ENCODE measurements at places on chromosomes 4 and X.

GRCh38 chr4:53105313-53105712 lies 243.2 kb downstream of the RASL11B start:
- no peaks in the 10 kb centered on the region for H3K4me1 ChIP-seq
- DNase-seq: no peak
- H3K27me3 ChIP-seq: no peaks in the 10 kb centered on the region
- peaks cover 5% of the 10 kb centered on the region for H3K36me3 ChIP-seq
- H3K27ac ChIP-seq: no peak overlapping the region

DNA sequence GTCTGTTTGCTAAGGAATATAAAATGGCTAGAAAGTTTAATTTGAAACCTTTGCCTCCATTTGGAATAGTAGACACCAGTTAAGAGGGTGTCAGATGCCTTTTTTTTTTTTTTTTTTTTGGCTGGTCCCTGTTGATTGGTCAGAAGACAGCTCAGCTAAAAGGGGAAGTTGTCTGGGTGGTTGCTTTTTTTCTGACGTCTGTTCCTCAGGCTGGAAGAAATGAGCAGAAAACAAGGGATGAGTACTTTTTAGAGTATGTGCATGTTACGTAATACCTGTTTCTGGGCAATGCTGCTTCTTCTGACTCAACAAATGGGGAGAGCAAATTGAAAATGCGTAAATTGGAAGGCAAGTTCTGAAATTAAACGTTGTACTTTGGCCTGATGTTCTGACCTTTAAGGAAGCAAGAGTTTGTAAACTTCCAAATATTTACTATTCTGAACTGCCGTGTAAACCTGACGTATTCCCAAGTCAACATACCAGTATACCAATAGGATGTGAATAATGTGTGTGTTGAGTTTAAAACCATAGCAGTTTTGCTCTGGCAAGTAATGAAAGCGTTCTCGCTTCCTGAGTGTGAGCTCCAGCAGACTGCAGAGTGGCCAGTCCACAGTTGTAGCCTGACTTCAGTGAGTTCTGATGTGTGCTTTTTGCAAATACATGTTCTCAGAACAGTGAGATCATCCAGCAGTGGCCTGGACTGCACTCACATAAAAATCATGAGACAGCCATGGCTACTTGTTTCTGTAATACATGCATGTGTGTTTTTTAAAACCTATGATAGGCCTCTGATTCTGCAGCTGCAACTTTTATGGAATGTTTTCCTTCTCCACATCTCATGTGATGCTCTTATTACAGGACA lies 1.7 kb downstream of the SAT1 start:
- peak overlapping the region; percentile 85 for H3K27ac ChIP-seq
- DNase-seq: no peak
- no peaks in the 10 kb centered on the region for H3K4me1 ChIP-seq
- no peaks in the 10 kb centered on the region for H3K27me3 ChIP-seq
- H3K4me3 ChIP-seq: peak overlapping the region; percentile 66

DNA sequence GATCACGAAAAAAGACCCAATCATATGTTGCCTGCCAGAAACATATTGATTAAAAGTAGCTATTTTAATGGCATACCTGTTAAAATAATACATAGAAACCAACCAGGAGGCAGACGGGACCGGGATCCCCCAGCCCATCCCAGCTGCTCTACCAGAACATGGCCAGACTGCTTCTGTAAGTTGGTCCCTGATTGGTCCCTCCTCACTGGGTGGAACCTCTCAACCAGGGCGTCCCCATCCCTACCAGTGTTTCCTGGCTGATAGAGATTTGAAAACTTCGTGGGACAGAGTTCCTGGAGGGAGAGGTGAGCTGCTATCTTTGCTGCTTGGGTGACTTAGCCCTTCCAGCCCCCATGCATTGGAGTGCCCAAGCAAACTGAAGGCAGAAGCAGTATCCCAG lies 256.2 kb downstream of the TRAM1L1 start:
- H3K4me1 ChIP-seq: no peaks in the 10 kb centered on the region
- H3K36me3 ChIP-seq: no peaks in the 10 kb centered on the region
- no peak overlapping the region for H3K27ac ChIP-seq
- H3K27me3 ChIP-seq: no peaks in the 10 kb centered on the region
- no peak overlapping the region for H3K4me3 ChIP-seq
- DNase-seq: no peak

DNA sequence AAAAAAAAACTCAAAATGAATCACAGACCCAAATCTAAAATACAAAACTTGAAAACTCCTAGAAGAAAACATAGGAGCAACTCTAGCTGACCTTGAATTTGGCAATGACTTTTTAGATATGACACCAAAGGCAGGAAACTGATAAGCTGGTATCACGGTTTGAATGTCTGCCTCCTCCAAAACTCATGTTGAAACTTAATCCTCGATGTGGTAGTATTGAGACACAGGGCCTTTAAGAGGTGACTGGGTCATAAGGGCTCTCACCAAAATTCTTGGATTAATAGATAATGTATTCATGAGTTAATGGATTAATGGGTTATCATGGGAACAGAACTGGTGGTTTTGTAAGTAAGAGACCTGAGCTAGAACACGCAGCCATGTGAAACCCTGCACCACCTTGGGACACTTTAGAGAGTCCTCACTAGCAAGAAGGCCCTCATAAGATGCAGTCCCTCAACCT lies 40.5 kb downstream of the FRYL start:
- H3K27me3 ChIP-seq: no peaks in the 10 kb centered on the region
- H3K4me3 ChIP-seq: no peak overlapping the region
- H3K27ac ChIP-seq: no peak overlapping the region
- peaks cover 3% of the 10 kb centered on the region for H3K4me1 ChIP-seq

- H3K4me1 ChIP-seq: no peaks in the 10 kb centered on the region
- H3K4me3 ChIP-seq: no peak overlapping the region
- no peak overlapping the region for H3K27ac ChIP-seq
- no peaks in the 10 kb centered on the region for H3K27me3 ChIP-seq
Measured at GRCh38 chrX:150155436-150156035, 207.6 kb upstream of the MAMLD1 start.

DNA sequence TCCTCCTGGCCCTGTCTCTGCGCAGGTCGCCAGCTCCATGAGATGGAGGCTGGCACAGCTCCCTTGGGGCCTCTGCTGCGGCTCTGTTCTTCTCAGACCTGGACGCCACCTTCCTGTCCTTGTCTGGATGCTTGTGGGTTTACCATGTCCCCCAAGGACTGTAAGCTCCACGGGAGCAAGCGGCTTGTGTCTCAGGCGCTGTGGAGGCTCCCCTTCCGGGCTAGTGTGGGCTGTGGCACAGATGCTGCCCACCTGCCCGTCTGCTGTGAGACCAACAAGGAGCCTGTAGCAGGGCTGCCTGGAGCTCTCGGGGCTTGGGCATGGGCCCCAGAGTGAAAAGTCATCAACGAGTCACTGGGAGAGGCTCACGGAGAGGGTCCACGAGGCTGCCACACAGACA lies 25.2 kb downstream of the NAT8L start:
- DNase-seq: no peak
- no peaks in the 10 kb centered on the region for H3K36me3 ChIP-seq
- no peaks in the 10 kb centered on the region for H3K4me1 ChIP-seq
- no peaks in the 10 kb centered on the region for H3K27me3 ChIP-seq
- H3K27ac ChIP-seq: no peak overlapping the region

GRCh38 chrX:10833299-10834169 lies 213.1 kb upstream of the MID1 start:
- H3K27me3 ChIP-seq: no peaks in the 10 kb centered on the region
- H3K4me3 ChIP-seq: no peak overlapping the region
- peak; percentile 4 for DNase-seq
- no peaks in the 10 kb centered on the region for H3K36me3 ChIP-seq
- no peak overlapping the region for H3K27ac ChIP-seq
- H3K4me1 ChIP-seq: no peaks in the 10 kb centered on the region

GRCh38 chrX:63784346-63784901 lies 590 bp downstream of the ARHGEF9 start:
- H3K27me3 ChIP-seq: no peaks in the 10 kb centered on the region
- no peaks in the 10 kb centered on the region for H3K36me3 ChIP-seq
- peak overlapping the region; percentile 47 for H3K4me3 ChIP-seq
- H3K4me1 ChIP-seq: no peaks in the 10 kb centered on the region

DNA sequence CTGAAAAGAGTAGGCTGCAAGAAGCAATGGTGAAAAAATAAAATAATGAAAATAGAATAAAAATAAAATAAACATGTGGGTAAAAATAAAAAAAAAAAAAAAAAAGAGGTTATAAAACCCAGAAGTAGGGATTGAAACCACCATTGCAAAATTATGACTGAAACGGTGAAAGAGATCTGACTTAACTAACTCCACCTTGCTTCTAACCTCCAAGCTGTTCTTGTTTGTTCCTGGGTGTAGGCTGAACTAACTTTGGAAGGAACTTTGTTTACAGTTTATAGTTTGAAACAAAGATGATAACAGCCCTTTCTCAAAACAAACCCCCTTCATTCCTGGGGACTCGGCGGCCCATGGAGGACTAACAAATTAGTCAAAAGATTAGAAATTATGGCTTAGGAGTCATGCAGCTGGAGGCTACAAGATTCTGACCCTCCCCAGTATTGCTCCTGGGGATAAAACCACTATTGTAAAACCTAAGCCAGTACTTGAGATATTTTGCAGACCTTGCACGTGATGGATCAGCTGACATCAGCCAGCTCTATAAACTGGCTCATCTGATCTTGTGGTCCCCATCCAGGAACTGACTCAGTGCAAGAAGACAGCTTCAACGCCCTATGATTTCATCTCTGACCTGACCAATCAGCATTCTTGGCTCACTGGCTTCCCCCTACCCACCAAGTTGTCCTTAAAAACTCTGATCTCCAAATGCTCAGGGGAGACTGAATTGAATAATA lies 30.4 kb downstream of the DDX60L start:
- no peaks in the 10 kb centered on the region for H3K27me3 ChIP-seq
- no peaks in the 10 kb centered on the region for H3K4me1 ChIP-seq
- no peak overlapping the region for H3K4me3 ChIP-seq

- H3K27me3 ChIP-seq: no peaks in the 10 kb centered on the region
- H3K27ac ChIP-seq: no peak overlapping the region
- no peaks in the 10 kb centered on the region for H3K36me3 ChIP-seq
- DNase-seq: no peak
Measured at GRCh38 chr4:141569141-141569540, 67.2 kb upstream of the IL15 start.

- no peaks in the 10 kb centered on the region for H3K36me3 ChIP-seq
- H3K4me1 ChIP-seq: peaks cover 10% of the 10 kb centered on the region
- H3K4me3 ChIP-seq: no peak overlapping the region
- no peak for DNase-seq
- H3K27me3 ChIP-seq: no peaks in the 10 kb centered on the region
- H3K27ac ChIP-seq: no peak overlapping the region
Measured at GRCh38 chrX:47662144-47662657, 3.2 kb upstream of the UXT start.

DNA sequence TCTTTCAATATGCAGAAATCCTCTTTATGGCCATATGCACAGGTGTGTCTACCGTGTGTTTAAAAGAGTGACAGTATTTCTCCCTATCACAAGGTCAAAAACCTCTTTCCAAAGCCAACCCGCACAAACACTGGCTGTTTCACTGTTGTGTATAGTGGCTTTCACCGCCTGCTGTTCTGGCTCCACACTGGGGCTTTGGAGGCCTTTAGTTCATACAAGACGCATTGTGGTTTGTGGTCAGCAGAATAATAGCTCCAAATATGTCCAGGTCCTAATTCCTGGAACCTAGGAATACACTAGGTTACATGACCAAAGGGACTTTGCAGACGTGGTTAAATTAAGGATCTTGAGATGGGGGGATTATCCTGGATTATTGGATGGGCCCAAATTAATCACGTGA lies 40.7 kb upstream of the FAM9A start:
- no peaks in the 10 kb centered on the region for H3K36me3 ChIP-seq
- DNase-seq: no peak
- no peak overlapping the region for H3K4me3 ChIP-seq
- H3K27me3 ChIP-seq: no peaks in the 10 kb centered on the region

GRCh38 chrX:439241-439640 lies 52.5 kb upstream of the PPP2R3B start:
- no peak overlapping the region for H3K27ac ChIP-seq
- H3K27me3 ChIP-seq: peaks cover 21% of the 10 kb centered on the region
- H3K36me3 ChIP-seq: no peaks in the 10 kb centered on the region
- no peak overlapping the region for H3K4me3 ChIP-seq
- H3K4me1 ChIP-seq: no peaks in the 10 kb centered on the region

- no peak overlapping the region for H3K27ac ChIP-seq
- H3K4me3 ChIP-seq: no peak overlapping the region
- no peaks in the 10 kb centered on the region for H3K27me3 ChIP-seq
- no peaks in the 10 kb centered on the region for H3K4me1 ChIP-seq
- DNase-seq: no peak
Measured at GRCh38 chr4:26763063-26763462, 97.6 kb upstream of the STIM2 start.

DNA sequence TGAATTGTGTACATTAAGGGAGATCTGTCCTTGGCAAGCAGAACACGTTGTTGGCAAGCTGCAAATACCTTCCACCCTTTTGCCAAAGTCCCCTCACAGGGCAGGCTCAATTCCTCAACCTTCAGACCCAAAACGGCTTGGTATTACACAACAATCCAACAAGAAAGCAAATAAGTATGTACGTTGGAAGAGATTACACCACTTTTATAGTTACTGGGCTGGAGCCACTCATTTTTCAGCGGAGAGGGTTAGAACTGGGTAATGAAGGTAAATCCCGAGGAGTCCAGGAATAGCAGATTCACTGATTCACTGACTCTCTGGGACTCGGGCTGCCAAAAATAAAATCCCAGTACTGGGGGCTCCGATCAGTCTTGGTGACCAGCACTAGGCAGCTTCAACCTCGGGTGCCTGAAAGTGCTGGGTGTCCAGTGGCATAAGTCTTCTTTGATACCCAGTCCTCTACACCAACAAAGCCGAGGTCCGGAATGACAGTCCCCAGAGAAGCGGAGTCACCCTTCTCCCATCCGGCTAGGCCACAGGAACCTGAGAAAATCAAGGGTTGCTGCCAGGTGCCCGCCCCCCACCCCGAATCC lies 587 bp downstream of the TIMM8A start:
- peak overlapping the region; percentile 38 for H3K4me3 ChIP-seq
- no peak overlapping the region for H3K27ac ChIP-seq
- no peaks in the 10 kb centered on the region for H3K27me3 ChIP-seq
- DNase-seq: no peak
- H3K36me3 ChIP-seq: no peaks in the 10 kb centered on the region
- no peaks in the 10 kb centered on the region for H3K4me1 ChIP-seq

DNA sequence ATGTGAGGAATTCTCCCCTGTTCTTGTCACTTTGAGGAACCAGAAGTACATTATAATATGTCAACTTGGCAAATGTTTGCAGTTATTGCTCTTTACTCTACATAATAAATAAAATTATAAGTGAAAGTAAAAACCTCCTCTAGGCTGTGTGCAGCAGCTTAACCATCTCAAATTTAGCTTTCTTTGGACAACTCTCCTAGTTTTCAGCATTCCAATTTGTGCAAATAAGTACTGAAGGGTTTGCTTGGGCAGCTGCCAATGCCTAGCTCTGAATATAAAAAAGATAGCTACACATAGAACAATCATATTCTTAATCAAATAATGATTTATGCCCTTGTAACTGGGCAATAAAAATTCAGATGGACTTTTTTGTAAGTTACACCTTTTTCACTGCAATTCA lies 82.5 kb downstream of the GASK1B start:
- no peaks in the 10 kb centered on the region for H3K4me1 ChIP-seq
- H3K36me3 ChIP-seq: no peaks in the 10 kb centered on the region
- DNase-seq: no peak
- H3K27me3 ChIP-seq: no peaks in the 10 kb centered on the region
